ENCODE measurements at places on chromosomes 7 and 10.

- DNase-seq: no peak
Measured at GRCh38 chr7:117603627-117604026, 123.8 kb downstream of the CFTR start.

- no peak for DNase-seq
Measured at GRCh38 chr7:155953781-155954549, 141.7 kb upstream of the SHH start.

GRCh38 chr10:103540722-103541121 is 47.2 kb downstream of the NEURL1 start:
- peak; percentile 36 for DNase-seq

GRCh38 chr7:23938937-23939552 is 229.0 kb downstream of the STK31 start:
- peak; percentile 64 for DNase-seq

DNA sequence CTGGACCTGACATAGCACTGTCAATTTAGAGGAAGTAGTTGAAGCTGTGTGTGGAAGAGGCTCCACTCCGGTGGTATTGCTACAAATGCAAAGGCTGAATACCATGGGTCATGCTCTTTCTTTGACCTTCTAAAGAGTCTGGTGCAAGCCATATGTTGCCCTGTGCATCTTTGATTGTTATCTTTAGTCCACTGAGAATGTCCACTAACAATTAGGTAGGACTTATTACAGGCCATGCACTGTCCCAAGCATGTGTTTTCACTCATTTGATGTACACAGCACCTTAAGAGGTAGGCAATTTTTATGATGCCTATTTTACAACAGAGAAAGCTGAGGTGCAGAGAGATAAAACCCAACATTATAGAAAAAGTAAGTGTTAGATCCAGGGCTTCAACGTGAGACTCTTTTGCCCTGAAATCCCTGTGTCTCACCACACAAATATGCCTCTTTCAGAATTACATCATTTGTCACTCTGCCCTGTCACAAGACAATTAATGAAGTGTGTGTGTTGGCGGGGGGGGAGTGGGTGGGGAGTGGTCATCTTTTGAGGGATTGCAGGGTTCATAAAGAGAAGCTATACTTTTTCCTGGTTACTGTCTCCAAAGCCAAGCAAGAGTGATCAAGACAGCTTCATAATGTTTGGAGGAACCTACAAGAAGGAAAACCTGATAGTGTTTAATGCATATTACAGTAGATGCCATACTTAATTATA is 637.6 kb upstream of the IGFBP3 start:
- no peak for DNase-seq

DNA sequence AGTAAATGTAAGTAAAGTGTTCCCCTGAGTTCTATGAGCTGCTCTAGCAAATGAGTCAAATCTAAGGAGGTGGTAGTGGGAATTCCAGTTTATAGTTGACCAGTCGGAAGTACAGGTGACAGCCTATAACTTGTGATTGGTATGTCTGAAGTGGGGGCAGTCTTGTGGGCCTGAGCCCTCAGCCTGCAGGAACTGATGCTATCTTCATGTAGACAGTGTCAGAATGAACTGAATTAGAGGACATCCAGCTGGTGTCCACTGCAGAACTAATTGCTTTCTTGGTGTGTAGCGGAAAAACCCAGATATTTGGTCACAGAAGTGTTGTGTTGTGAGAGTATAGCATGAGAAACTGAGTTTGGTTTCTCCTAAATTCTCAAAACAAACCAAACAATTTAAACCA is 127.9 kb upstream of the AMPH start:
- no peak for DNase-seq

- DNase-seq: no peak
Measured at GRCh38 chr7:4803397-4804241, 28.2 kb downstream of the AP5Z1 start.

GRCh38 chr7:2928613-2929311 is 84.7 kb upstream of the GNA12 start:
- DNase-seq: no peak

DNA sequence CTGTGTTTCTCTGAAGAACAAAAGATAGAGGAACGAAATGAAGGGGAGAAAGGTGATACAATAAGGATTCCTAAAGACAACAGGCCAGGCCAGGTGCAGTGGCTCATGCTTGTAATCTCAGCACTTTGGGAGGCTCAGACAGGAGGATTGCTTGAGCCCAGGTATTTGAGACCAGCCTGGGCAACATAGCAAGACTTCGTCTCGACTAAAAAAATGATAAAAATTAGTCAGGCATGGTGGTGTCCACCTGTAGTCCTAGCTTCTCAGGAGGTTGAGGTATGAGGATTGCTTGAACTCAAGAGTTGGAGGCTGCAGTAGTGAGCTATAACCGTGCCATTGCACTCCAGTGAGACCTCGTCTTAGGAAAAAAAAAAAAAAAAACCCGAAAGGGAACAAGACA is 41.4 kb upstream of the FAM3C start:
- DNase-seq: no peak

GRCh38 chr10:1227510-1228402 is 171.6 kb downstream of the WDR37 start:
- DNase-seq: no peak

DNA sequence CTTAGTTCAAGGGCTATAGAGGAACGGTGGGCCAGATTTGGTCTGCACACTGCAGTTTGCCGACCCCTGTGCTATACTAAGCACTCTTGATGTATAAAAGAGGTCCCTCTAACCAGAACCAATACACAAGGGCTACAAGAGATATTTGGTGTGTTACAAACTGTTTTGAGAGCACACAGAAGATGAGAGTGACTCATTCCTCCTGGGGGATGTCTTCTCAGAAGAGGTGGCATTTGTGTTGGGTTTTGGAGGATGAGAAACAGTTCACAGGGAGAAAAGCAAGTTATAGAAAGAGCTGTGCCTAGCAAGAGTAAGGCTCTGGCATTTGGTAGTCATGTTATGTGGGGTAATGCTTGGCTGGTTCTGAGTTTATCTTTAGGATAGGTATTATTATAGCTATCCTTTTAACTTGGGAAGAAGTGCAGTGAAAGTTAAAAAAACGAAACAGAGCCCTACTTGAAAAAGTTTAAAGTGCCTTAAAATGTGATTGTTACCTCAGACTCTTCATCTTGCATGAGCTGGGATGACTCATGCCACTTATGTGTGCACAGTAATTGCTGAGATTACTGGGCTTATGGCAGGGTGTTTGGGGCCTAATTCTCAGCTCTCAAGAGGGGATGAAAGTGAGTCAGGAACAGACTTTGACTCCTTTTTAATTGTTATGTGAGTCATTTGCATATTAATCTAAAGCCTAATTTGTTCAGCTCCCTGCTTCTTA is 160.4 kb downstream of the KIF20B start:
- DNase-seq: no peak

GRCh38 chr10:60733517-60733822 is 44.8 kb upstream of the CDK1 start:
- no peak for DNase-seq

- no peak for DNase-seq
Measured at GRCh38 chr10:100829933-100830727, 82.6 kb upstream of the SLF2 start.

DNA sequence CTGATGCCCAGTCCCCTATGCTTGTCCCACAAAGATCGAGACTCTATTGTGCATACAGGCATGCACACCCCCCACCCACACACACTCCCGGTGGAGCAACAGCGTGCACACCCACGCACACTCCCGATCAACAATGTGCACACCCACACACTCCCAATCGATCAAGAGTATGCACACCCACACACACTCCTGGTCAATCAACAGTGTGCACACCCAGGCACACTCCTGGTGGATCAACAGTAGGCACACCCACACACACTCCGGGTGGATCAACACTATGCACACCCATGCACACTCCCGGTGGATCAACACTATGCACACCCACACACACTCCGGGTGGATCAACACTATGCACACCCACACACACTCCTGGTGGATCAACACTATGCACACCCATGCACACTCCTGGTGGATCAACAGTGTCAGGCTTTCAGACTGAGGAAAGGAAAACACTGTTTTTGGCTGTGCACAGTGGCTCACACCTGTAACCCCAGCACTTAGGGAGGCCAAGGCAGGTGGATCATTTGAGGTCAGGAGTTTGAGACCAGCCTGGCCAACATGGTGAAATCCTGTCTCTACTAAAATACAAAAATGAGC is 118.8 kb downstream of the PTPRN2 start:
- DNase-seq: no peak

GRCh38 chr10:44460416-44460815 is 75.5 kb upstream of the CXCL12 start:
- DNase-seq: no peak

GRCh38 chr7:31890766-31891165 is 179.4 kb downstream of the PDE1C start:
- no peak for DNase-seq

DNA sequence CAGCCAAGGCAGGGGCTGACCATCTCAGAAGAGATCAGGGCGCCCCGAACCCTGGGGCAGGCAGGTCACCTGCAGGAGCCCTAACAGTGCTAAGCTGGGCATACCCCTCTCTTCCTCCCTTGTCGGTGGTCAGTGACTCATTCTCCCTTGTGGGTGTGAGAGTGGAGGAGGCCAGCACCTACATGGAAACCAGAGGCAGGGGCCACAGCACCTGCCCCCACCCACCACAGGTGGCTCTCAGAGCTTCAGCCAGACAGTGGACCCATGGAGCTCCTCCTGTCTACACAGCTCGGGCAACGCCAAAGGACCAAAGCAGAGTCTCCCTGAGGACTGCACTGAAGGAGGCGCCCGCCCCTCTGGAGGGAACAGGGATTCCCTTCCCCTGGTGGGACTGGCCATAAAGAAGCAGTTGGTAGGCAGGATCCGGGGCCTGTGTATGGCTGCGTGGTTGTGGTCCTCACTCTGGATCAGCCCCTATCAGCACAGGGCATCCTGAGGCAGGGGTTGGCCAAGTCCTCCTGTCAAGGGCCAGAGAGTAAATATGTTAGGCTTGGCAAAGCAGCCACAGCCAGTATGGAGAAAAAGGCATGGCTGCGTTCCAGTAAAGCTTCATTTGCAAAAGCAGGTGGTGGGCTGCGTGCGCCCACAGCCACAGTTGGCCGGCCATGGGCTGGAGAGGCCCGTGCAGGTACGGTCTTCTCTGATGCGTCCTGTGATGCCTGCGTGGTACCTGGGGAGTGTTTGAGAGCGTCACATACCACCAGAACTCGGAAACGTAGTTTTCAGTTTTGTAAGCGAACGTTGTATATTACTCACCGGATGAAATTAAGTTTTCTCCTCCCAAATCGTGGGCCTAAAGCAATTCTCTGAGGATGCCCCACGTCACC is 198.2 kb downstream of the EBF3 start:
- no peak for DNase-seq

DNA sequence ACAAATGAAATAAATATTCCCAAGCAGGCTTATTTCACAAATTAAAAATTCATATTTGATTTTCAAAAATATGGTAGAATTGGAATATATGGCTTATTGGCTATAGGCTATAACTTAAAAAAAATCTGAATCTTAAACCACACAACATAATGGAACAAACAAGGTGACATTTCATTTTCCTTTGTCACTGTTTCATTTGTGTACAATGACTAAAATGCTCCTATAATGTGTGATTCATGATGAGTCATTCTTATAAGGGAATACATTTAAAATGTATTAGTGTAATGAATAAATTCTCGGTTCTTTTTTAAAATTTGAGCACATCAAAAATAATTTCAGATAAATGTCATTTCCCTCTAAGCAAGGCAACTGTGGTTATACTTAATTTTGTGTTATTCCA is 148.0 kb upstream of the ANK3 start:
- DNase-seq: no peak

GRCh38 chr10:72593963-72594362 is 31.9 kb downstream of the MICU1 start:
- no peak for DNase-seq

- DNase-seq: no peak
Measured at GRCh38 chr10:124095096-124095495, 1.7 kb upstream of the CHST15 start.

DNA sequence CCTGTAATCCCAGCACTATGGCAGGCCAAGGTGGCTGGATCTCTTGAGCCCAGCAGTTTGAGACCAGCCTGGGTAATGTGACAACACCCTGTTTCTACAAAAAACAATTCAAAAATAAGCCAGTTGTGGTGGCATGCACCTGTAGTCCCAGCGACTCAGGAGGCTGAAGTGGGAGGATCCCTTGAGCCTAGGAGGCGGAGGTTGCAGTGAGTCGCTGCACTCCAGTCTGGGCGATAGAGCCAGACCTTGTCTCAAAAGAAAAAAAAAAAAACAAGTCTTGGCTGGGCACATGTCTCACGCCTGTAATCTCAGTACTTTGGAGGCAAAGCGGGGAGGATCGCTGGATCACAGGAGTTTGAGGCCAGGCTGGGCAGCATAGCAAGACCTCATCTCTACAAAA is 74.6 kb upstream of the PDSS1 start:
- DNase-seq: no peak

DNA sequence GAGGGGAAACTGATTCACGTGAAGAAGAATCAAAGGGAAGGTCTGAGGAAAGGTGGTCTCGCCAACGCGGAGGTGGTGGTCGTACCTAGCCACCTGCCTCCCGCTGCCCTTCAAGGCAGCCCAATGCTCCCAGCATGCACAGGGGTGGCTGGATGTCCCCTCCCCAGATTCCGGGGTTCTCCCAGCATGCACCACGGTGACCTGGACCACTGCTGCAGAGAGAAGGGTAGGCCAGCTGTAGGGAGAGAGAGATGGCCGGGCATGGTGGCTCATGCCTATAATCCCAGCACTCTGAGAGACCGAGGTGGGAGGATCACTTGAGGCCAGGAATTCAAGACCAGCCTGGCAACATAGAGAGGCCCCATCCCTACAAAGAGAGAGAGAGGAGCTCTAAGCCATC is 32.4 kb upstream of the PPP2R2D start:
- no peak for DNase-seq

- no peak for DNase-seq
Measured at GRCh38 chr10:48910548-48910947, 29.1 kb downstream of the LRRC18 start.

DNA sequence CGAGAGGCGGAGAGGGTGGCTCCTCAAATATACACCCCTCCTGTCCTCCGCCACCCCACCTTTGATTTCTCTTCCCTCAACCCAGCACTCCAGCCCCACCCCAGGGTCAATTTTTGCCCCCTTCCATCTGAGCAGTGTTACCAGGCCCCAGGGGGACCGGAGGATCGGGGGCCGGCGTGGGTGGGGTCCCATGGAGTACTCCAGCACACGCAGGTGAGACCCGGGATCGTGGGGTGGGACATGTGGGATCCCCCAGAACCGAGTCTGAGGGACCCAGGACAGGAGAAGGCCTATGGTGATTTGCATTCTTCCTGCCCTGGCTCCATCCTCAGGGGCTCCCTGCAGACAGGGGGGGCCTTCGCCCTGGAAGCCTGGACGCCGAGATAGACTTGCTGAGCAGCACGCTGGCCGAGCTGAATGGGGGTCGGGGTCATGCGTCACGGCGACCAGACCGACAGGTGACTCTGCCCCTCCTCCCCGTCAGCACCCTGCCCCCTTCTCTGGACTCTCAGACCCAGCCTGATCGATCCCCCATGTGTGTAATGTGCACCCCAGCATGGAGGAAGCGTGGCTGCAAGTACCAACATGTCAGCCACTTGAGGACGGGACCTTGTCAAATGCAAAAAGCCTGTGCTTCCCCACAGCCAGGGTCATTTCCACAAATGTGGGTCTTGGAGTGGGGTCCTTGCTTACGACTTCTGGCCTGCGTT is 744 bp downstream of the TRIP6 start:
- DNase-seq: no peak

GRCh38 chr7:133081599-133082389 is at the start of gene CHCHD3:
TSS of gene CHCHD3 (minus strand) at chr7:133082090. CDS start at chr7:133081937, 153 bp downstream.
- DNase-seq: peak; percentile 96
